ENCODE measurements at places on chromosomes 4 and X.

DNA sequence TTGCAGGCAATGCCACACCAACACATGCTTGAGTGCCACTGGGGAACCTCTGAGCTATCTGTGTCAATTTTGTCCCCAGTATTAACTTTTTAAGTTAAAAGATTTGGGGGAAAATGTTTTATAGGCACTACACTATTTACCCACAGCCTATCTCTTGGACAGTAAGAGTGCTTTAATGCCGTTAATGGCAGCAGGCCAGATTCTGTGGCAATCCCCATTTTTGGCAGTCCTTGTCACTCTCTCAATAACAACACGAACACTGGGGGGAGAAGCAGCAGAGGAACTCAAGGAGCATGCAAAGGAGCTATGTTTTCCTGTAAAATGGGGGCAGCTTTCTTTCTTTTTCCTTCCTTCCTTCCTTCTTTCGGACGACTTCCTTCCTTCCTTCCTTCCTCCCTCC, 168.6 kb downstream of the NSUN7 start:
- DNase-seq = peak; percentile 47

DNA sequence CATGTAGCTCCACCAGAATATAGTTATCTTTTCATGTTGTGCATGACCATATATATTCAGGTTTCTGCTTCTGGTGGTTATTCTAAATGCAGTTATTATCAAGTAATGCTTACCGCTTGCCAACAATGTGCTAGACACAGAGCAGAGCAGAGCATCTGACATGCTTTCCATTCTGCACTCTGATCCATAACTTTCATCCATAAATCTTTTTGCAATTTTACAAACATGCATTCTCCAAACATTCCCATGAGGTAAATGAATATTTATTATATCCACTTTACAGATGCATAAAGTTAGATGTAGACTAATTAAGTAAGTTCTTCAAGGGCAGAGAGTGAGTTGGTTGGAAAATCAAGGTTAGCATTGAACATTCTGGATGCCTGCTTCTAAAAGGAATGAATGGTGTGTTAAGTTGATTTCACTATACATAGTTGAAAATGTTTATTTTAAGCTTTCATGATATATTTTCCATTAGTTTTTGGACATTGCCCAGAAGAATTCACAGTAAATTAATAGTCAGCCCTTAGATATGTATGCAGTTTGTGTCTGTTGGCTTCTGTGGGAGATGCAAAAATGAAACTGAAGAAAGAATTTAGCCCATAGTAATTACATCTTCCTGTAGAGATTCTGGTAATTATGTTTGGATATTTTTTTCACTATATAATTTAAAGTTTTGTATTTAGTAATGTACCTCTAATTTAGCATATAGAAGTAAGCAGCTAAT, 867.8 kb downstream of the CCSER1 start:
- no peak for DNase-seq

GRCh38 chr4:53161787-53162433, 204.0 kb downstream of the SCFD2 start:
- DNase-seq = no peak

DNA sequence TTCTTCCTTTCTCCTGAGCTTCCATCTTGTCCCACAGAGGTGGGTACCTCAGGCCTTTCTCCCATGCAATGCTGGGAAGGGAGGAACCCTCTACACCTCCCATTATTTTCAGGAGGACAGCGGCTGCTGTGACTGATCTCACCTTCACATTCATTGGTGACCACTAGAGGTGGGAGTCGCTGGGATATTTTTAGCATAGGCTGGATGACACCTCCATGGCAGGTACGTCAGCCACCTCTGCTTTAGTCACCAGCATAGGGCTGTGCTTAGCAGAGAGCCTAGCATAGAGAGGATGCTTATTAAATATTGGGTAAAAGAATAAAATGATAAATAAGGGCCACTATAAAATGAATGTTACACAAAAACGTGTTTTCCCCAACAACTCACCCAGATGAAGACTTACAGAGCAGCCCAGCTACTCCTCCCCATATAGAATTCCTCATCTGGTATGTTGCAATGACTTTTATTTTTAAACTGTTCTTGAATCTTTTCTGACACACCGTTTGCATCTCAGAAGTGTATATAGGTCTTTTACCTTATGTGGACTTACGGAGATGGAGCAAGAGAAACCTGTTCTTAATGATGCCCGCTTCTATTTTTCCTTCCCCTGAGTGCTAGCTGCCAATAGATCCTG, 60.9 kb upstream of the SORBS2 start:
- no peak for DNase-seq

DNA sequence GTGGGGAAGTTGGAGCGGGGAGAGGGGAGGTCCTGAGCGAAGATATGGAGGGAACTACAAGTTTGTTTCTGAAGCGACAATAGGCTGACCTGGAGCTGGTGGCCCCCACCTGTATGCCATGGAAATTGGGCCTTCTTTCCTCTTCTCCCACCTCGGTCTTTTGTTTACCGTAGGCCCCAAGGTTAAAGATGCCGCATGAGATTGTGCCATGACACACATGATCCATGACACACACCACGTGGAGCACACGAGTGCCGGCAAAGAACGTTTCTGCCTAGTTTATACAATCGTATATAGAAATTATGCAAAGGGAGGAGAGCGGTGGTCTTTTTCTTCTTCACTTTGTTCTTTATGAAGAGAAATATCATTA, 408 bp downstream of the TMEM33 start:
- DNase-seq = peak; percentile 17

- no peak for DNase-seq
Measured at GRCh38 chrX:107154787-107155620, 36.4 kb upstream of the RBM41 start.

DNA sequence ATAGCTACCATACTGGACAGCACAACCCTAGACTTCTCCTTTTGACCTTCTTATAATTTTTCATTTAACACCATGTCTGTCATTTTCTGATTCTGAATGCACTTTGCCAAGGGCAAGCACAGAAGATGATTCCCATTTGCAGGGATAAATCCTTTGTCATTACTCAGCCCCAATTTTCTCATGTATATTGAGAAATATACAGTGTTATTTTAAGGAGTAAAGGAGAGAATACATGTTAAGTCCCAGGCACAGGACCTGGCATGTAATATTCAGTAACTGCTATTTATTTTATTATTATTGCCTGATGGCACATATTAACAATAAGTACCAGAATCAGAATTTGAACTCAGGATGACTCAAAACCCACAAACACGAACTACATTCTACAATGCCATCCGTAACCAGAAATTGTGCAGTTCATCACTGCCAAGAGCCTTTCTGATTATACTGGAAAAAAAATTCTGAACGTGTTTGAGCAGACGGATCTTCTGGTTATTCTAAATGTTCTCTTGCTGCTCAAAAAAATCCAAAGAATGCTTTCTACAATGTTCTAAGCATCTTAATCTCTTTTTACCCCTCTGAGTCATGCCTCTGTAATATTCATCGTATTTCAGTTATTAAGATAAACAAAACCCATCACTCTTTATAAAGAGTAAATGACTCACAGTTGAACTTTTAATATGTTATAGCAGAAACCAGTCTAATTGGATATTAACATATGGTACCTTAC, 170.0 kb downstream of the MID1 start:
- peak; percentile 70 for DNase-seq

DNA sequence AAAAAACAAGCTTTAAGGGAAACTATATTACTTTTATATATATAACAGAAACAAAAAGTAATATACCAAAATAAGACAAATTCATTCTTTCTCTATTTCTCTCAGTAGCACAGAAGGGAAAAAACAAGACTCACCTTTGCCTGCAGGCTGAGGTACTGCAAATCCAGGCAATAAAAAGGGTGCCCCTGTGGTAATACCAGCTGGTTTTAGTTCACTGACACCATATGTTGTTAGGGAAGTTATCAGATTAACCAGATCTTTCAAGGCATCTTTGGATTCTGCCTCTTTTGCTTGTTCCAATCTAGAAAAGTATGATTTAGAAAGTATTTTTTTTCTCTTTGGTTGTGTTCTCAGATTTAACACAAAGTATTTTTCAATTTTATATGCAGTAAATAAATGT, 139.8 kb downstream of the WDFY3 start:
- no peak for DNase-seq

- DNase-seq = no peak
Measured at GRCh38 chr4:114598191-114599121, at the start of gene UGT8. Gene UGT8 (plus strand): TSS chr4:114598807. CDS start chr4:114622881, 24,074 bp downstream.

DNA sequence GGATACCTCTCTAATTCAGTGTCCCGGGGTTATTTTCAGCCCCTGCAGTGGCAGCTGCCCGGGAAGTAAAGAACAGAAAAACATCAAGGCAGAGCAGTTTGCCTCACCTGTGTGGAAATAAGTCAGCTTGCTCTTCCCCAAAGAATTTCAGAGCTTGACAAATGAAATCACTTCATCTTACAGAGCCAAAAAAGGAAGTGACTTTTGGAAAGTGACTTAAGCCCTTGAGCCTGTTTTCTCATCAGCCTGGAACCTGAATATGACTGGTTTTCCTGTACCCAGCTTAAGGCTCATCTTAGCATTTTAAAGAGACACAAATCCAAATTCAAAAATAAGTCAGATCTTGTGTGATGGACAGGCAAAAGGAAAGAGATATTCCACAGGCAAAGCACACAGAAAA, 211.6 kb downstream of the RCHY1 start:
- no peak for DNase-seq

- no peak for DNase-seq
Measured at GRCh38 chr4:140315438-140315837, 58.0 kb upstream of the SCOC start.

GRCh38 chr4:146699910-146700309, 61.2 kb downstream of the POU4F2 start:
- DNase-seq = no peak

DNA sequence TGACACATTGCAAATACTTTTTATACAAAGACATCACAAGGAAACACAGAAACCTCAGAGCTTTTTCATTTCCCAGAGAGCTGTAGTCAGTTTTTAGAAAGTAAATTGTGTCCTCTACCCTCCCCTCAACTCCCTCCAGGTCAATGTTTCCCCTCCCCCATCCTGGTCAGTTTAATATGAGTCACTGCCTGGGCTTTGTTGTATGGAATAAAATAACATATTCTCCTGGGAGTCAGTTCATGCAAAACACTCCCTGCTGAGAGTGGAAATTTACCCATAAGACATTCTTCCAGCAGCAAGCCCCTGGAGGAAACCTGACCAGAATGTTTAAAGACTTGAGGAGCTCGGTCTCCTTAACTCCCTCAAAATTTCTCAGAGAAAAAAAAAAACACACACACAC, 270.1 kb upstream of the LDB2 start:
- DNase-seq = peak; percentile 26

DNA sequence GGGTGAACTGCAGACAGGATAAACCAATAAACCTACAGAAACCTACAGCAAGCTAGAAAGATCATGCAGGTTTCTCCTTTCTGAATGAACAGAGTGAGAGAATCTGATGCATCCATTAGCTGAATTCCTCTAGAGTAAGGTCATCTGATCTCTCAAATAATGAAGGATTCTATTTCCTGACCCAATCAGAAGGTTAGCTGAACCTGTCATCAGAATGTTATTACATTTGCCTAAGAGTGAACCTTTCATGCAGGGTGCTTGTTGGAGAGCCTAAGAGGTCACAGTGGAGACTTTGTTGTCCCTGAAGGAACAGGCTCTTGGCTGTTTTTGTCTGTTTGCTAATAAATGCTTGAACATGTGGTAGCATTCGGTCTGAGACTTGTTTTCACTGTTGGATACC, 24.0 kb downstream of the MEPE start:
- DNase-seq = no peak

DNA sequence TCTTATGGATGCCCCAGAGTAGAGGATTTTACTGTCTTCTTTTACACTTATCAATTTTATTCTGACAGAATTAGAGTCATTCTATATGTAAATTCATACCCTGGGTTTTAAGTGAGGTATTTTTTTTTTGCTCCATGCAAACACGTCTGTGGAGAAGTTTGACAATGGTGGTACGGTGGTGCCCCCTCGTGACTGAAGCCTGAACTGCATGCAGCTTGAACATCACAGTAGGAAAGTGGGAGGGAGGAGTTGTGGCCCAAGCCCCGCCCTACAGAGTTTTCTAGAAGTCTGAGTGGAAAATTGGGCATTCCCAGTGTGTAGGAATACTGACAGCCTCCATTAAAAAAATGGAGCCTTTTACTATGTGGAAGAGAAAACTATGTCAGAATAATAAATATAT, 73.3 kb upstream of the RAB40AL start:
- DNase-seq = peak; percentile 16

- no peak for DNase-seq
Measured at GRCh38 chr4:2934077-2934812, 29.0 kb downstream of the NOP14 start.

DNA sequence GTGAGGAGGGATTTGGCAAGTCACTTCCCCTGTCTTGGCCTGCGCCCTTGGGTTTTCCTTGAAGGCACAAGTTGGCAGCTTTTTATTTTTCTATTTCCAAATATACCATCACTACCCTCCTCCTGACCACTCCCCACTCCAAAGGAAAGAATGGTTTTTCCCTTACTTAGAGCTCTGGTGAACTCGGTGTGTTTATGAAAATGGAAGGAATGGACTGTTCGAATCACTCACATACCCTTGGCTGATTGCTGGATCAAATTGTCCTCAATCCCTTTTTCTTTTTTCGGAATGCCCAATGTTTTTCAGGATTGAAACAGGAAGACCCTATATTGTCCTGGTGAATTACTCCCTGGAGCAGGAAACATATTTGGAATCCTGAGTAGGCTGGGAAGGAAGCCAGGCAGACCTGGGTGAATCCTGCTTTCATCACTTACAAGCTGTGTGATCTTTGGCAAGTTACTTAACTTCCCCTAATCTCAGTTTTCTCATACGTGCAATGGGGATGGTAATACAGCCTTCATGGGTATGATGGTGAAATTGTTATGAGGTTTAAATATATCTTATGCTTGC, 70.7 kb downstream of the RTL5 start:
- DNase-seq = no peak

DNA sequence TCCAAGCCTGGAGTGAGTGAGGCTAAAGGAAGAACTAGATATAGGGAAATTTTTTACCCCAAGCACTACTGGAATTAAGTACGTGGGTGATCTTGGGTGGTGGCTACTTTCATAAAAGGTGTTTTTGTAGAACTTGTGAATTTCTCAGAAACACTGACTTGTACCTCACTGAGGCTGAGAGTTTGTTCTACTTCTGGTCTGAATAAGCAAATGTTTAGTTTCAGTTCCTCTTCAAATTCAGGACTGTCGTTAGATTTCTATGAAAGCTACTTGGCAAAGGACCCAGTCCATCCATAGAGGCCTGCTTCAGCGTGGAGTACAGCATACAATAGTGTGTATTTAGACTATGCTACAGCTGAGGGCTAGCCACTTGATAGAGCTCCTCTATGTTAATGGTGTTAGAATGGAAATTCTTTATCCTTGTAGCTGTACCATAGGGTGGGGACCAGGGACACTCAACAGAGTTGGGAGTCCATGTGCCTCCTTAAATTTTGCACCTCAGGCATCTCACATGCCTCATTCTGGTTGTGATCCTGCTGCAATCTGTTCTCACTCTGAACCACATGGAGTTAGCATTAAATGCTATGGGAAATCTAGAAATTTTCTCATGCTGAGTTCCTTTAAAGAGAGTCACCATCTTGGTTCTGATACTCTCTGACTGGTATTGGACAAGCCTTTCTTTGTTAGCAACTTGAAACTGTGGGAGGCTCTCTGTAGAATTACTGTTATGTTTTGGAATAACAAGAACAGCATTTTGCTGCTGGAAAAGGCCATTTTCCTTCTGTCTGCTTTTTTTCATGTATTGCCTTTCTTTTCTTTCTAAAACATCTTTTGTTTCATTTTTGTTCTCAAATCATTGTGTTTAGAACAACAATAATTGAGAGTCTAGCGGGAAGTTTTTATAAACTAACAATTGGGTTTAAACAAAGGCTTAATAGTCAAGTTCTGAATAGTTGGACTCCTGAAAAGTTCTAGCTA, 86.8 kb downstream of the PDGFRA start:
- no peak for DNase-seq

GRCh38 chrX:40061005-40061404, 36.8 kb downstream of the BCOR start:
- DNase-seq = no peak
